SW480 (cell line): ENCODE measurements at places on chromosomes 5 and 9.

- DNase-seq = no peak
These were observed 24.2 kb downstream of the FAM78A start for GRCh38 chr9:131252120-131252519.

- no peak for DNase-seq
These were observed 254.2 kb downstream of the DOCK8 start for GRCh38 chr9:468766-469426.

DNA sequence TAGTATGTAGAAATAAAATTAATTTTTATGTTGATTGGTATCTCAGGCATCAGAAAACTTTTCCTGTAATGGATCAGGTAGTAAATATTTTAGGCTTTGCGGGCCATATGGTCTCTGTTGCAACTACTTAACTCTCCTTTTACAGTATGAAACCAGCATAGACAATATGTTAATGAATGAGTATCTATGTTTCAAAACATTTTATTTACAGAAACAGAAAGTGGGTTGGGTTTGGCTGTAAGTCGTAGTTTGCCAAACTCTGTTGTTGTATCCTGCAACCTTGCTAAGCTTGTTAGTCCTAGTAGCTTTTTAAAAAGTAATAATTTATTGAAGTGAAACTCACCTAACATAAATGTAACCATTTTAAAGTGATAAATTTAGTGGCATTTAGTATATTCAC lies 132.1 kb downstream of the NR3C1 start:
- DNase-seq = no peak

DNA sequence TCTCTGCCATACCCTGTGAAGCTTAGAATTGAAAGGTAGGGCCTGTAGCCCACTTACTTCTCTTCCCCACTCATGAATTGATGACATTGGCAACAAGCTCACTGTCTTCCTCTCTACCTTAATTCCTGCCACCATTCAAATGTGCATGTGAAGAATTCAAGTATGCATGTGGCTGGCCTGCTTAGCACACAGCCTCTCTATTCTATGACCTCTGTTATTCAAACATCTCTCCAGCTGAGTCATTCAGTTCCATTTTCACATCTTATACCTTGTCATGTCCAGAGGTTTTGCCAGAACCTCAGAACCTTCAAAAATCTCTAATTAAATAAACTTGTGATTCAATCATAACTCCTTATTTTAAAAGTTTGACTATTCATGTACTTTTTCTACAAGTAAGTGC lies 114.7 kb upstream of the MAN2A1 start:
- DNase-seq = no peak

DNA sequence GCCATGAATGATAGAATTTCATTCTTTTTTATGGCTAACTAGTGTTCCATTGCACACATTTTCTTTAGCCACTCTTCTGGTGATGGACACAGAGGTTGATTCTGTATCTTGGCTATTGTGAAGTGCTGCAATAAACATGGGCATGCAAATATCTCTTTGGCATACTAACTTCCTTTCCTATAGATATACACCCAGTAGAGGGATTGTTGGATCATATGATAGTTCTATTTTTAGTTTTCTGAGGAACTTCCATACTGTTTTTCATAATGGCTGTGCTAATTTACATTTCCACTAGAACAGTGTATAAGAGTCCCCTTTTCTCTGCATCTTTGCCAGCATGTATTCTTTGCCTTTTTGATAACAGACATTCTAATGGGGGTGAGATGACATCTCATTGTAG lies 50.4 kb upstream of the CDK5RAP2 start:
- no peak for DNase-seq
